Neuronal stem cell (in vitro differentiated cells): ENCODE measurements at places on chromosomes 12 and 14.

GRCh38 chr14:75064205-75064567 lies 362 bp upstream of the ACYP1 start:
- no peak for DNase-seq
- peaks cover 25% of the 10 kb centered on the region for H3K36me3 ChIP-seq
- H3K27me3 ChIP-seq, result no peaks in the 10 kb centered on the region
- H3K4me3 ChIP-seq, result peak overlapping the region; percentile 88
- no peak overlapping the region for H3K27ac ChIP-seq
- H3K4me1 ChIP-seq, result peaks cover 7% of the 10 kb centered on the region

GRCh38 chr12:1630133-1630826 lies 1.2 kb downstream of the WNT5B start:
- H3K27me3 ChIP-seq, result peaks cover 81% of the 10 kb centered on the region
- peak overlapping the region; percentile 61 for H3K4me3 ChIP-seq
- H3K4me1 ChIP-seq, result peaks cover 19% of the 10 kb centered on the region
- H3K36me3 ChIP-seq, result no peaks in the 10 kb centered on the region
- DNase-seq, result no peak

GRCh38 chr14:51547260-51547659 lies 104.5 kb upstream of the FRMD6 start:
- no peaks in the 10 kb centered on the region for H3K36me3 ChIP-seq
- no peaks in the 10 kb centered on the region for H3K27me3 ChIP-seq
- no peak overlapping the region for H3K27ac ChIP-seq
- DNase-seq, result no peak

DNA sequence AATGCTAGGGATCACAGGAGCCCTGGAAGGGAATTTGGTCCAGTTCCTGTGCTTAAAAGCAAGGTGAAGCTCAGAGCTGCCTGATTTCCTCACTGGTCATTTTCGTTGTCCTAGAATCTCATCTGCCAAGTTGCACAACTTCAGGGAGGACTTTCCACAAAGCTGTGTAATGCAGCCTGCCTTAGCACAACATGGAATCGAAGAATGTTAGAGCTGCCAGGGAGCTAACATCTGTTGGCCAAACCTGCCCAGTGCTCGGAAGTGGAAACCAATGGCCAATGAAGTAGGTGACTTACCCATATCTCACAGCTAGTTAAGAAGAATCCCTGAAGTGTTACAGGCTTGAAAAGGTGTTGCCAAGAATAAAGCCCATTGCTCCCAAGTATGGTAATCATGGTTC lies 79.9 kb upstream of the SSTR1 start:
- no peak for DNase-seq
- no peak overlapping the region for H3K27ac ChIP-seq
- no peaks in the 10 kb centered on the region for H3K4me1 ChIP-seq

DNA sequence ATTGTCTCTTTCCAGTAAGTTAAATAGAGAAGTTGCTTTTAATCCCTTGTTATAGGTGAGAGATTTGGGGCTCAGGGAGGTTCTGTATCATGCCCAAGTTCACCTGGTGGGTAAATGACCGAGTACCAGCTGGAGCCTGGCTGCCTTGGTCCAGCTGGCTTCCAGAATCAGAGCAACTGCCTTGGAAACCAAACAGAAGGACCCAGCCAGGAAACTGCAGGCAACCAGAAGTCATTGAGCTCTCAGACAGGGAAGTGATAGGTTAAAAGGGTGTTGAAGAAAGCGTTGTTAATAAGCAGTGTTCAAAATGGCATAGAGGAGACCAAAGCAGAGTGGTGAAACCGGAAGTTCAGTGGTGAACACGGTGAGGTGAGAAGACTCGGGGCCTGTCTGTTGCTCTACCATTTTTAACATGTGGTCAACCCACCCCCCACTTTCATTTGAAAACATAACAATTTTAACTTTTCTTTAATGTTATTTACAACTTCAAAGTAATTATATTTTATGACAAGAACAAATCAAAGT lies 54.9 kb downstream of the PLEKHG7 start:
- no peak for DNase-seq
- H3K4me1 ChIP-seq, result no peaks in the 10 kb centered on the region
- H3K27ac ChIP-seq, result no peak overlapping the region
- no peaks in the 10 kb centered on the region for H3K36me3 ChIP-seq
- H3K4me3 ChIP-seq, result no peak overlapping the region

GRCh38 chr12:86735851-86736250 lies 479.7 kb upstream of the MGAT4C start:
- no peaks in the 10 kb centered on the region for H3K4me1 ChIP-seq
- no peaks in the 10 kb centered on the region for H3K27me3 ChIP-seq
- no peak overlapping the region for H3K4me3 ChIP-seq

DNA sequence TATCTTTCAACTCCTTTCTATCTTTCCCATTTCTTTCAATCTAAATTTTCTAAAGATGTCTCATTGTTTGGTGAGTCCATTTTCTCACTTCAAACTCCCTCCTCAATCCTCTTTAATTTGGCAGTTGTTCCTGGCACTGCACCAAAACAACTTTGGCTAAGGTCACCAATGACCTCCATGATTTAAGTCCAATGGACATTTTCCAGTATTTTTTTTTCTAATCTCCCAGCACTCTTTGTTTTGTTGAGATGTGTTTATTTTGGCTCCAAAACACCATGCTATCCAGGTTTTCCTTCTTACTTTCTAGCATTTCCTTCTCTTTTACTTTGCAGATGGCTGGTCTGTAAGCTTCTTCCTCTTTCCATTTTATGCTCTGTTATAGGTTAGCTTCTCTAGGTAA lies 42.5 kb upstream of the OTOGL start:
- no peaks in the 10 kb centered on the region for H3K36me3 ChIP-seq
- H3K4me1 ChIP-seq, result no peaks in the 10 kb centered on the region
- H3K4me3 ChIP-seq, result no peak overlapping the region
- H3K27ac ChIP-seq, result no peak overlapping the region
- no peaks in the 10 kb centered on the region for H3K27me3 ChIP-seq

DNA sequence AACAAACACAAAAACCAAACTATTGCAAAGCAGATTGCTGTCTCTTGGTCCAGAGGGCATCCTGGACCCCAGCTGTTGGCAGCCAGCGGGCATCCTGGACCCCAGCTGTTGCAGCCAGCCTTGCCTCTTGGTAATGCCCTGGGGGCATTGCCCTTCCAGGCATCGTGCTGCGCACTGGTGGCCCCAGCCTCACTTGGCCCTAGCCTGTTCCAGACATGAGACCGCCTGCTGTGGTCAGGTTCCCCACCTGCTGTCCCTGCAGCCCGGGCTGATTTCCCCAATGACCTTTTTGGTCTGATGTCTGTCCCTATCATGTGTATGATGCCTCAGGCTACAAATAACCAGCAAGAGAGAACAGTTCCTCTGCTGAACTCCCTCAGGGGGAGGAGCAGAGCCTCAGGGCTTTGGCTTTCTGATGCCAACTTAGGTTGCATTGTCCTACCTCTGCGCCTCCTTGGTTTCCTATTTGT lies 20.8 kb downstream of the MLXIP start:
- H3K4me3 ChIP-seq, result no peak overlapping the region
- no peak for DNase-seq
- H3K36me3 ChIP-seq, result no peaks in the 10 kb centered on the region

- H3K4me3 ChIP-seq, result peak overlapping the region; percentile 92
- peak overlapping the region; percentile 85 for H3K27ac ChIP-seq
- peak; percentile 81 for DNase-seq
- H3K36me3 ChIP-seq, result peaks cover 18% of the 10 kb centered on the region
- H3K4me1 ChIP-seq, result peaks cover 11% of the 10 kb centered on the region
- H3K27me3 ChIP-seq, result no peaks in the 10 kb centered on the region
Measured at GRCh38 chr14:24368562-24369252, 723 bp downstream of the NFATC4 start.

DNA sequence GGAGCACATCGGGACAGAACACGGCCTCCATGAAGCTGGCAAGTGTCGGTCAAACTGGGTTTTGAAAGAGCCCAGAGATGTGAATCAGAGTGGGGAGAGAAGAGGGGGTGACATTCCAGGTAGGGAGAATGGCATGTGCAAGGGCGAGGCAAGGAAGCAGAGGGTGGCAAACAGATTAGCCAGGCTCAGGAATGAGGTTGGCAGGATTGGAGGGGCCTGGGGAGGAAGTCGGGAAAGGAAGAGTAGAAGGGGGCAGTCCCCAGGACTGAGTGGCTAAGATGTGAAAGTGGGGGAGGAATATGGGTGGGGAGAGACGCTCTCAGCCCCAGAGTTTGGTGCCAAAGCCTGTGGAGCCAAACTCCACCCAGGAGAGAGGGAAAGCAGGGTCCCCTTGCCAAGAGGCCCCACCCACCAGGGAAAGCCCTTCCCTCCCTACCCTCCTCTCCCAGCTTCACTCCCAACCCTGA lies 5.5 kb upstream of the HDAC7 start:
- H3K27me3 ChIP-seq, result no peaks in the 10 kb centered on the region
- no peak for DNase-seq
- H3K27ac ChIP-seq, result no peak overlapping the region
- H3K36me3 ChIP-seq, result no peaks in the 10 kb centered on the region
- H3K4me1 ChIP-seq, result peaks cover 36% of the 10 kb centered on the region
